Posterior cingulate gyrus (tissue), 11 donors: ENCODE measurements at places on chromosomes 12 and 14.

DNA sequence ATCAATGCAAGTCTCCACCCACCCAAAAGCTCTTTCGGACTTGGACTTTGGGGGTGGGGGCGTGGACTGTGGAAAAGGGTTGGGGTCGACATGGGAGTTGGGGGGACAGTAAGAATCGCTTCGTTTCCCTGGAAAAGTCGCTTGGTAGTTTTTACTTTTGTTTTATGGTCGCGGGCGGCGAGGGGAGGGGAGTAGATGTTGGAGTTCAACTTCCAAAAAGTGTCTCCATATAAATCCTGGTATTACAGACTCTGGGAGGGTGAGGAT lies 568 bp upstream of the BCL11B start:
- no peak for DNase-seq

GRCh38 chr12:3988519-3989217 lies 115.5 kb upstream of the PARP11 start:
- no peak for DNase-seq

DNA sequence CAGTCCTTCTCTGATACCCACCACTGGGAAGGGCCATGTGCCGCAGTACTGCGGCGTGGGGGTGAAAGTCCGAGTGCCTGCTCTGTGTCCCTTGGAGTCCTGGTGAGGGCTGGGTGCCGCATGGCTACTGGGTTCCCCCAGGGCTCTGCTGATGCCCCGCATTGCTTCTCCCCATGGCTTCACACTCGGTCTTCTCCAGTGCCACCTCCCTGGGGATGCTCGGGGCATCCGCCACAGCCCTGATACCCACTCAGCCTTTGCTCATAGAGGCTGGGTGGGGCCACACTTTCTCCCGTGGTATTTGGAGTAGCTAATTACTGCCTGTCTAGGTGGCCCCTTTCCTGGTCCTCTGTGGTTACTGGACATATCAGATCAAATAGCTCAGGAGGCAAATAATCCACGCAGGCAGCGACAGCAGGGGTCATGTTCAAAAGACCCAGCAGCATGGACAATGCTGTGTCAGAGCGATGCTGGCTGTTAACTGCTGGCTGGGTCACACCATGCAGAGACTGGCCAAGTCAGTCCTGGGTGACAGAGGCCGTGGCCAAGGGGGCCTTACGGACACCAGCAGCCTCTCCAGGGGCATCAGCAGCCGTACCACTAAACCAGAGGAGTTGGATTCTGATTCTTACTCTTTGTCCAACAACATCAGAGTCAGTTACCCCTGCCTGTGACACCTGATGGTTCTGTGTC lies 106.5 kb downstream of the ADGRD1 start:
- DNase-seq: no peak

- DNase-seq: peak; percentile 37
These were observed 20.1 kb downstream of the SPRING1 start for GRCh38 chr12:116717466-116718437.

DNA sequence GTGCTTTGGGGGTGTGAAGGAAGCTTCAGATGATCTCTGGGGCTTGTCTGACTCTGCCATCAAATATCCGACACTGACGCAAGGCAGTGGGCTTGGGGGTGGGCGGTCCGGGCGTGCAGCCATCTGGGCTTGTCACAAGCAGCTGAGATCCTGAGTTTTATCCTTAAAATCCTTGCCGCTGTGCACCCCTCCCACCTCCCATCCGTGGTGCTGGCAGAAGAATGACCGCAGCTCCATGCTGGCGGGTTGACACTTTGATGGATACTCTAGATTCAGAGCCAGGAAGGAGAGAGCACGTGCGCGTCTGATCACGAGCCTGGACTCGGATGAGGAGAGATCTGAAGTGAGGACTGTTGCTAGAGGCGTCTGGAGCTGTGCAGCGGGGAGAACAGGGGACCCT lies 3.0 kb downstream of the ZFYVE21 start:
- DNase-seq: no peak

DNA sequence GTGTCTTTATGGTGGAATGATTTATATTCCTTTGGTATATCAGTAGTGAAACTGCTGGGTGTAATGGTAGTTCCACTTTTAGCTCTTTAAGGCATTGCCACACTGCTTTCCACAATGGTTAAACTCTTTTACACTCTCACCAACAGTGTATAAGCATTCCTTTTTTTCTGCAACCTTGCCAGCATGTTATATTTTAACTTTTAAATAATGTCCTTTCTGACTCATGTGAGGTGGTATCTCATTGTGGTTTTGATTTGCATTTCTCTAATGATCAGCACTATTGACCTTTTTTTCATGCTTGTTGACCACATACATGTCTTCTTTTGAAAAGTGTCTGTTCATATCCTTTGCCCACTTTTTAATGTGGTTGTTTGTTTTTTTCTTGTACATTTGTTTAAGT lies 142.5 kb downstream of the MSRB3 start:
- DNase-seq: no peak

GRCh38 chr14:95460647-95461478 lies 55.6 kb downstream of the SYNE3 start:
- peak; percentile 96 for DNase-seq

GRCh38 chr14:92984896-92985295 lies 61.9 kb downstream of the CHGA start:
- DNase-seq: no peak

GRCh38 chr12:104280717-104281458 lies 22.7 kb upstream of the EID3 start:
- DNase-seq: no peak

GRCh38 chr12:62629971-62630739 lies 163.5 kb downstream of the MON2 start:
- DNase-seq: no peak

DNA sequence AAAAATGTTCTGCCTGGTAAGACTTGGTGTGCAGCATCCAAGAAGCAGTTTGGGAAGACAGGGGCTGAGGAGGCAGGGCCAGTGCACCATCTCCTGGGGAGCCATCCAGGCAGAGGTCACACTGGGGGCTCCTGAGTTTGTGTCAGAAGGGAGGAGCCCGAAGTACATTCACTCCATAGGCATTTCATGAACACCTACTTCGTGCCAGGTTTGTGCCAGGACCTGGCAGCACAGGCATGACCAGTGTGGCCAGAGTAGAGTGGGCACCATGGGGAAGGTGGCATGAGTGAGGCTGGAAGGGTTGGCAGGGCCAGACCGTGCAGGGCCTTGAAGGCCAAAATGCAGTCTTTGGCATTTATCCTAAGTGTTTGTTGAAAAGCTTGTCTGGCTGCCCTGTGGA lies 86.5 kb upstream of the RIN3 start:
- DNase-seq: no peak

DNA sequence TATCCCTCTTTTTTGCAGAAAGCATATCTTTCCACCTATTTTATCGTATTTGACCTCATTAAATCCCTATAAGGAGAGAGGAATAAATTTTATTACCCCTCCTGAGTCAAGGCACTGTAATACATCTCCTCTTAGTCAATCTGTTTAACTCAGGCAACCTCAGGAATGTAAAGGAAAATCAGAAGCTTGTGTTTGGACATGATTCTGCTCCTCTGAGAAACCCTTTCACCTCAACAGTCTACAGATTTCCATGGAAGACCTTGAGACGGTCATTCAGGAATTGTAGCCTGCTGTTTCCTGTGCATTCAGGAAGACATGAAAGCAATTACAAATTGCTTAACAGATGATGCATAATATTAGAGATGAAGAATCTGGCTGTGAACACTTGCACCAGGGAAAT lies 360.8 kb downstream of the PAWR start:
- DNase-seq: no peak

- no peak for DNase-seq
These were observed 19.0 kb downstream of the IFNG start for GRCh38 chr12:68140556-68140955.

DNA sequence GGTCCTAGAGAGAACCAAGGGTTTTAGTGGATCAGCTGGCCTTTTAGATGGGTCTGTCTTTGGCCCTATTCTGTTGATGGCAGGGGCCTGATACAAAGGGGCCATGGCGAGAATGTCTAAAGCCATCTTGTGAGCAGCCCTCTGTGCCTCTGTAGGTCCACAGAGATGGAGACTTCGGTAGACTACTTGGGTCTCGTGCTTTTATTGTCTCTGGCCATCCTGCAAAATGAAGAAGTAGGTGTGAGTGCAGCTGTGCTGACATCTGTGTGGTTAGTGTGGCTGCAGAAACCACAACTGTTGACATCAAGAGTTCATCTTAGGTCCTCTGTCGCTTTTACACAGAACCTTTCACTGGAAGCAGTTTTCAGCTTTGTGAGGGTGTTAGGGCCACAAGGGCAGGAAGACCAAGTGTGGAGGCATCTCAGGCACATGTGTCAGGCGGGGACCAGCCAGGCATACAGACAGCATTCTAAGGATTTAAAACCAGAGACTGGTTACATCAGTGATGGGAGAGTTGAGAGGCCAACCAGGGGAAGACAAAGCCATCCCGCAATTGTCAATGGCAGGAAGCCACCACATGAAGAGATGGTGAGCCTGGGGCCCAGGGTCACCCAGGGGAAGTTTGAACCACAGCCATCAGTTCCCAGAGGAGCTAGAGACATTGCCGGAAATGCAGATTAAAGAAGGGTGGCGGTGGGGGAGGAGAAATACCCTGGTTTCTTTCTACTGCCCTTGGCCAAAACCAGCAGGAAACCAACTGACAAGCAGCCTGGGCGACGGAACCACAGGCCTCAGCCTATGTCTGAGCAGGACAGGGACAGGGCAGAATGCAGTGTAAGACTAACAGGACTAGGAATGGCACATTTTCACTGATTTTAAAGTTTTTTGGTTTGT lies 13.0 kb upstream of the TPCN1 start:
- DNase-seq: peak; percentile 65

DNA sequence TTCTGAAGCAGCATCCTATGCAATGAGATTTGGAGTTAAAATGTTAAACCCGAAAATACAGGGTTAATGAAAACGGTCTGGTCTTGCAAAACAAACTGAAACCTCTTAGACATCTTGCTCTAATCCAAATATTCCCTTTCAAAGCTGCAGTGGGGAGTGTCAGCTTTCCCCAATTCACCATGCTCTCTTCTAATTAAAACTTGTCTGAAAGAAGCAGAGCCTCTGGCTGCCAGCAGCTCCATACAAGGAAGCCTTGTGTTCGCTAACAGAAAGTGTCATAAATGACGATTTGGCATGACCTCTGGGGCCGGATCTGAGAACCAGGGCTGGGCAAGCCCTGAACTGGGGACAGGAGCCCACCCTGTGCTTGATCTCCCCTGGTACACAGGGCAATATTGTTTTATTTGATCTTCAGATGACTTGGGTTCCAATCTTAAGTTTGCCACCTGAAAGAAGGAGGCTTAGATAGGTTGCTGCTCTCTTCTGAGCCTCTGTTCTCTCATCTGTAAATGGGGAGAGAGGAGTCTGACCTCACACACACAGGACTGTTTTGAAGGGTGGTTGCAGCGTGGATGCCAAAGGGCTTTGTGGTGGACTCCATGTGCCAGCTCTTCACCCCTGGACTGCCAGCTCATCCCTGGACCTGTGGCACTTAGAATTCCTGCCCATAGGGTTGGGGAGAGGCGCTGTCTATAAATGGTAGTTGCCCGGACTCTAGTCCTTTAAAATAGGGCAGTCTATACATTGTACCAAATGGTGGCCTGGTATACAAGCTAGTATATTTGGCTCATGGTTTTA lies 7.8 kb downstream of the KMT5A start:
- no peak for DNase-seq

GRCh38 chr12:29742646-29743045 lies 41.1 kb downstream of the TMTC1 start:
- DNase-seq: no peak

GRCh38 chr12:64796205-64796845 lies 28.1 kb upstream of the TBC1D30 start:
- DNase-seq: no peak

DNA sequence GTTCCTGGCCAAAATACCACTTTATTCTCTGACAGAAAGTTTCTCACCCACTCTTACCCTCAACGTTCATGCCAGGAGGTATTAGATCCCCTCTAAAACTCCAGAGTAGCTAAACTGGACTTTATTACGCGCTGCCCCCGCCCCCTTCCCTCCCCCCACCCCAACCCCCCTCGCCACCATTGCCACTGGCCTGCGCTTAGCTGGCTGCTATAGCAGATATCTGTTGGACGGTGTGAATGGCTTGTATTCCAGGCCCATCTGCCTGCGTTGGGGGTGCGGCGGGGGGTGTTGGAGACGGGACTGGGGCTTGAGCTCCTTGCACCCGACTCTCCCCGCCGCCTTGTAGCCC lies 564 bp upstream of the THTPA start:
- no peak for DNase-seq

DNA sequence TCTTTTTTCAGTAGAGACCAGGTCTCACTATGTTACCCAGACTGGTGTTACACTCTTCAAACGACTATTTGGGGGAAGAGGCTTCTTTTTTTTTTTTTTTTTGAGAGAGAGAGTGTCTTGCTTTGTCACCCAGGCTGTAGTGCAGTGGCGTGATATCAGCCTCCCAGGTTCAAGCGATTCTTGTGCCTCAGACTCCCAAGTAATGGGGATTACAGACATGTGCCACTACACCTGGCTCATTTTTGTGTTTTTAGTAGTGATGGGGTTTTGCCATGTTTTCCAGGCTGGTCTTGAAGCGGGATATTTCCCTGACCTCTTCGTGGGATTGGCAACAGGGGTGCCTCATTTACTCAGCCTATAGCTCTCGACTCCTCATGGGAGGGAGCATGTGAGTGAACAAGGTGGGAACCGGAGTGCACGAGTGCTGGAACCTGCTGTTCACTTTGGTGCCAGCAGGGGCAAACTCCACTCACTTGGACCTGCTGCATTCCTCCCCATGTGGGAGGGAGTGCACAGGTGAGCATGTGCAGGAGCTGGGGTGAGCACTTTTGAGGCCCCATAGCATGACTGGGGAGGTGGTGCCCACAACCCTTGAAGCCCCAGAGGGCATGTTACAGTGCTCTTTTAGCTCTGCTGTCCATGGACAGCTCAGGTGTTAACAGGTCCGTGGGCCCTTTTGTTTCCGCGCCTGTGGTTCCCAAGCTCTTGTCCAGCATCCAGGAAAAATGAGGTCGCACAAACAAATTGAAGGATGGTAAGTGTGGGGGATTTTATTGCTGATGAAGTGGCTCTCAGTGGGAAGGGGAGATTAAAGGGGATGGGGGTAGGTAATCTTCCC lies 79.1 kb upstream of the HECTD1 start:
- no peak for DNase-seq

GRCh38 chr12:108551535-108551934 lies 9.4 kb downstream of the SART3 start:
- DNase-seq: no peak

DNA sequence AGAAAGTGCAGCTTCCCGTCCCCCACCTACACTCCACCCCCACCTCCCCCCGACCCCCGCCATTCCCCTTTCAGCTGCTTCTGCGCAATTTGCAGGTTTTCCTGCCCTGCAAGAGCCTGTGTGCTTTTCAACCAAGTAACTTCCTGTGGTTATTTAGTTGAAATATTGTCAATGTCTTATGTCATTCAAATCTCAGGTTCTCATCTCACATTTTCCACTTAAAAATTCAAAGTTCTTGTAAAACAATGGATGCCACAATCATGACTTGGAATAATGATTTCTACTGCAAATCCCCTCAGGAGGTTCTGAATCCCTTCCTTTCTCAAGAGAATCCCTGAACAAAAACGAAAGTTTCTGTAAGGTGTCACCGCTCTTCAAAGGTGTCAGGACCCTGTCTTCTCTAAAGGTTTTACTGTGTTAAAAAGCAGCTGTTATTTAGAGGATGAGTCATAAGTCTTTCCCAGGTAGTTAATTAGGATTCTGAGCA lies 31.6 kb downstream of the WBP11 start:
- DNase-seq: no peak

- no peak for DNase-seq
These were observed 47.9 kb downstream of the FBXW8 start for GRCh38 chr12:116958402-116959197.

GRCh38 chr14:74346341-74346740 lies 1.9 kb upstream of the VRTN start:
- no peak for DNase-seq

- DNase-seq: no peak
These were observed 37.8 kb downstream of the LLPH start for GRCh38 chr12:66092559-66093269.
